Stimulated activated CD8-positive, alpha-beta memory T cell treated with anti-CD3 and anti-CD28 coated beads, Interleukin-2, amount 100 ng/mL, for 1 hour (primary cell): ENCODE measurements at places on chromosomes 7 and 10.

DNA sequence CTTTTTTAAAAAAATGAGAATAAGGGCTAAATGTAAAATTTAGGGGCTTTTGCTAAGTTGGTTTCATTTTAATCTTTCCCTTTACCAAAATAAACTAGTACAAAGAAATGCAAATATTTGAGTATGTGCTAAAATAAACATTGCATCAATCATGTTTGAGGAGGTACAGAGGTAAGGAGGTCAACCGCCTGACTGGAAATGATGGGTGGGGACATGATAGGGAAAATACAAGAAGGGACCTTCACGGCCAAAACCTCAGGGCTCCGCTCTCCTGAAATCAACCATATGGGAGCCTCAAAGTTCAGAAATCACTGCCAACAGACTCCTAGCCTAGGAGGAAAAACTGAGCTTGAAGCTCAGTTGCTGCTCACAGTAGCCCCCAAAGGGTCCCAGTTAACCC, 207.6 kb downstream of the AHR start:
- DNase-seq = no peak

DNA sequence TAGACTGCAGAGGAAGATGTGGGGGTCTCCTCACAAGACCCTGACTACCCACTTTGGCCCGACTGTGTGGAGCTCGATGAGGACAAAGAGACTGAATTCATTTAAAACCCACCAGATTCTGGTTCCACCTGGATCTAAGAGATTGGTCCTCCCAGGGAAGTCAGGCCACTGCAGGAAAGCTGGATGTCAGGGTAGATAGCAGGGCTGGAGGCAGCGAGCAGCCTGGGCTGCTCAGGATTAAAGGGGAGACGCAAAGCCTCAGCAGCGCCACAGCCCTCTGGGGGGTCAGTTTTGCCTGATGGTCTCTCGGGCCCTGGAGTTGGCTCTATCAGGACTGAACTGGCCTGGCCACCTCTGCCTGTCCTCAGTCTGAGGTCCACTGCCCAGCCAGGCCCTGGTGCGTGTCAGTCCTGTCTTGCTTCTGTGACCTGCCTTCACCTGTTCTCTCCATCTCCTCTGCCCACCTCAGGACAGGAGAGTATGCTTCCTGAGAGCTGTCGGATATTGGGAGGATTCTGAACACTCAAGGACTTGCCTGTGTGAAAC, 12.2 kb upstream of the KLRG2 start:
- DNase-seq = no peak

DNA sequence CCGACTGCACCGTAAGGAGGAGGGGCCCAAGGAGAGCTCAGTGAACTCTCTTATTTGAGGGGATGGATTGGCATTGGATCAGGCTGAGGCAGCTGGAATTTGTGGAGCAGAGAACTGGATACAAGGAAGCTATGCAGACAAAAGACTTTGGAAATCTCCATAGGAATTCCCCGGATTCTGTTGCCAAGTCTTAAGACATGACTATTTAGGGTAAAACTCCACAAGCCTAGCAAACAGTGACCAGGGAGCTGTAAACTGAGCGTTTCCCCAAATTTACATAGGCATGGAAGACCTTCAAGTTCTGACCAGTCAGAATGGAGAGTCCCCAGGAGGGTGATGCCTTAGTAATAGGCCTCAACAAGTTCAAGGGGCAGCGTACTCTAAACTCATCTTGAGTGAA, 82.5 kb upstream of the PCBD1 start:
- no peak for DNase-seq

- DNase-seq = no peak
Observed at GRCh38 chr10:102299873-102300272, 54.5 kb downstream of the GBF1 start.

GRCh38 chr7:55172161-55172560, 153.3 kb downstream of the EGFR start:
- no peak for DNase-seq

DNA sequence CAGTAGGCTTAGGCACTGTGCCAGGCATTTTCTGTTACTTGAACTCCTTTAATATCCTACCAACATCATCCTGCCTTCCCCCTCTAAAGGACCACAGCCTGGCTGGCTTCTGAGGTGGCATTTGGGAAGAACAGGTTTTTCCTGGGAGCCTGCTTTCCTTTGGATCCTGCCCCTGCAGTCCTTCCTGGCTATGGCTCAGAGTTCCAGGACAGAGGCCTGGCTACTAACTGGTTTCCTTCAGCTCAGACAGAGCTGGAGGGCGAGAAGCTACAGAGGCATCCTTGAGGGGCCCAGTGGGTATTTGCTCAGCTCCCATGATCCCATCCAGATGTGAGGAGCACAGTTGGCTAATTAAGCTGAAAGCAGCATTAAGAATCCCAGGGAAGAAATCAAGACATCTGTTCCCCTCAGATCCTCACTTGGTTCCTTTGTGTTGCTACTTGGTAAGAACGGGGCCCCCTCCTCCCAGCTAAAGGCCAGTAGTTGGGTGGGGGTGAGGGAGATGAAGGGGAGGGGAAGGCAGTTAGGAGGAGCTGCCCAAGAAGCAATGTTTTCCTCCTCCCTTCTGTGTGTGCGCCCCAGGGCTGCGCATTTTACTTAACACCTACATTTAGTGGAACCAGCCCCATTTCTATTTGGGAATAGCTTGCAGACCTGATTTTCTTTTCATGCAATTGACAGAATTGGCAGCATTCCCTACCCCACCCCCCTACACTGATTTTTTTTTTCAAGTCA, 142.6 kb upstream of the SORCS3 start:
- no peak for DNase-seq
